ENCODE measurements at places on chromosomes 4 and X. TPM values are rescaled to one million over a fixed set of nuclear protein-coding genes. Genes with fewer than 3 reads are reported as not detected.

- DNase-seq = no peak
Measured at GRCh38 chr4:72314869-72315268, 254.2 kb downstream of the ADAMTS3 start.

- no peak for DNase-seq
Measured at GRCh38 chr4:187128976-187129375, 405.3 kb upstream of the FAT1 start.

DNA sequence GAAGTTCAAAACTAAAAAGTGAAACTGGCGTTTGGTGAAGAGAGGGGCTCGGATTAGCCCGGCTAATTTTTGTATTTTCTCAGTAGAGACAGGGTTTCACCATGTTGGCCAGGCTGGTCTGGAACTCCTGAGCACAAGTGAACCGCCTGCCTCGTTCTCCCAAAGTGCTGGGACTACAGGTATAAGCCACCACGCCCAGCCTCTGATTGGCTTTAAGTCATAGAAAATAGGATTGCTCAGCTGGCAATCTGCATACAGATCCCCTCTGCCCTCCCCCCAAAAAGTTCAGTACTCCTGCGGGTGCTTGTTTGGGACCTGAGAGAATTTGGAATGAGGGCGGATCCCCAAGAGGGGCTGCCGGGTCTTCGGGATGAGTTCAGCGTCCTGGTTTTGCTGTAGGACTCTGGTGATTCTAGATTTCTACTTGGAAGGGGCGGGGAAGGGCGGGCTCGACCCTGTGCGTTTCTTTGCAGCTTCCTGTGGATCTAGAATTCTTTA lies 537 bp upstream of the PRKX start:
- DNase-seq = no peak

GRCh38 chr4:8538703-8539567 lies 41.3 kb upstream of the GPR78 start:
- DNase-seq = no peak

GRCh38 chr4:32102896-32103295 lies 1382.7 kb downstream of the PCDH7 start:
- DNase-seq = no peak

SULT1E1 gene
- polyA plus RNA-seq = not detected

DNA sequence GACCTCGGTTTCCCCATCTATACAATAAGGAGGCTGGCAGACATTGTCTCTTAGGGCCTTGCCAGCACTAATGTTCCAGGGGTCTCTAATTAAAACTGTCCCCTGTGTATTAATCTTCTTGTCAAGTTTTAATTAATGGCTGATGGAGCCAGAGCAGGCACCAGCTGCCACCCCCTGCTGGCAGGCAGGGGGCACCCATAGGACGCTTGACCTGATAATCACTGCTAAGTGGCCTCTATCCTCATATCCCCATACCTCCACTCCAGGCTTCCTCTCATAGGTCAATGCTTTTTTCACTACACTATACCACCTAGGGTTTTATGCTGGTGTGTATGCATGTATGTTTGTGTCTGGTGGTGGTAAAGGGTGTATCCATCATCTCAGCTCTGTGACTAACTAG lies 89.4 kb downstream of the EFNB1 start:
- DNase-seq = no peak

SATL1 gene
- not detected for polyA plus RNA-seq

DNA sequence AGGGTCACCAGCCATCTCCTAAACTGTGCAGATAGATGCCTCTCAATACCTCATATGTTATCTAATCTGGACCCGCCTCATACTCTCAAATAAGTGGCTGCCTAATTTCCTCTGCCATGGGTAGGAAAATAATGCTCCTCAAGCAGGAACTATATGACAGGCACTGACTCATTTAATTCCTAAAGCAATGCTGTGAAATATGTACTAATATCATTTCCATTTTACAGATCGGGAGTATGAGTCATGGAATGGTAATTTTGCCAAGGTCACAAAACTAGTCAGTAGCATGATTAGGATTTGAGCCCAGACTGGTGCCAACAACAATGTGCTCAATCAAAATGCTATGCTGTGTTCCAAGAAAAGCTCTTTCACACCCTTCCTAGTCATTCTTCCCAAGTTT lies 3.0 kb upstream of the NXT2 start:
- no peak for DNase-seq

- no peak for DNase-seq
Measured at GRCh38 chr4:141746026-141746425, 109.6 kb downstream of the IL15 start.

KLF3 gene
- 11.4 TPM for polyA plus RNA-seq

- no peak for DNase-seq
Measured at GRCh38 chr4:172962564-172963353, 205.9 kb upstream of the GALNT7 start.

GRCh38 chrX:147403040-147403439 lies 508.7 kb upstream of the FMR1 start:
- DNase-seq = no peak

DNA sequence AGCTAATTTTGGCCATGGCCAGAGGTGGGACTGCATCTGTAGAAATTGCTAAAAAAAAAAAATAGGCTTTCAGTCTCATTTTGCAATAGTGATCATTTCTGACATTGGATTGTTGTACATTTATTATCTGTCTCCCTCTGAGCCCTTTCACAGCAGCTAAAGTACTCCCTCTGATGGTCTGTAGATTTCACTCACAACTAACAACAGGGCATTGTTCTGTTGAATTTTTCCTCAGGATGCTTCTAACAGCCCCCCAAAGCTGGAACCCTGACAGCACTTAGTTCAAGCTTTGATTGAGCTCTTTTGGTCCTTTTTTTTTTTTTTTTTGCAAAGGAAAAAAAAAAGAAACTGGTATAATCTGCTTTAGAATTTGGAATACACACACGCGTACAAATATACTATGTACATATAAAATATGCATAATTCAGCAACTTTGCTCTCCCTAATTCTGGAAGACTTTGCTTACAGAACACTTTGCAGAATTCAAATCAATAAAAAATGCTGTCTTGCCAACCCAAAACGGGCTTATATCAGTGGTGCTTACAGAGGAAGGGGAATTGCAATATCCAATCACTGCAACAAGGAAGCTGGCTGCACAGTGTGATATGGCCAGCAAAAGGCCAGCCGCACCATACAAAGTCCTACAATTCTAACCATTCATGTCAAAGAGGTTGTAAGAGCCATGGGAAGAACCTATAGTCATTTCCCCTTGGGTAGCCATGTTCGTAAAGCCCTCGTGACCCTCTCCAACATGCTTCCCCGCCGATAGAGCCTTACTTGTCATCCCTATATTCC lies 406.4 kb downstream of the SMARCA1 start:
- DNase-seq = no peak

- DNase-seq = no peak
Measured at GRCh38 chr4:153611679-153612078, 72.4 kb upstream of the TLR2 start.

TMPRSS11D gene
- 0.03 TPM for polyA plus RNA-seq

SLC25A14 gene
- polyA plus RNA-seq = 9.9 TPM

GRCh38 chr4:43567644-43568043 lies 675.1 kb downstream of the GRXCR1 start:
- DNase-seq = no peak

MAGEC3 gene
- polyA plus RNA-seq = not detected

VEGFC gene
- 5.4 TPM for polyA plus RNA-seq

DNA sequence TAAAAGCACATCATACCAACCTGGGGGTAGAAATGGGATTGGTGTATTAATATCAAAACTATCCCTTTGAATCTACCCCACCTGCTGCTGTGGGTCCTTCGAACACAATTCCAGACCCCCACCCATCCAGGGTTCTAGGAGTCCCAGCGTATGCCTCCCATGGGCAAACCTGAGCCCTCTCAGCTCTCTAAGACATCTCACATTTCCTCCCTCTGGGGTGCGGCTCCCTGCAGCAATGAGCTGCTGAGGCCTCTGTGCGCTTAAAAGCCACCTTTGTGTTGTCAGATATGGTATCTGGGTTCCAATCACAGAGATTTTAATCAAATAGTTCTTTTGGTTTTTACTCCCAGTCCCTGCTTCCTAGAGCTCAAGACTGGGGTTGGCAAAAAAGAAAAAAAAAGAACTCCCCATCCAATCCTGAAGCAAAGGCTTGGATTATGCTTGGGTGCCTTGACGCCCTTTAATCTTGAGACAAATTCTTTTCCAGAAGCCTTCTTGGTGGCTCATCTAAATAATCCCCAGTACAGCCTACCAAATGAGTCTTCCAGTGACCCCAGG lies 37.5 kb upstream of the NOCT start:
- DNase-seq = no peak

DNA sequence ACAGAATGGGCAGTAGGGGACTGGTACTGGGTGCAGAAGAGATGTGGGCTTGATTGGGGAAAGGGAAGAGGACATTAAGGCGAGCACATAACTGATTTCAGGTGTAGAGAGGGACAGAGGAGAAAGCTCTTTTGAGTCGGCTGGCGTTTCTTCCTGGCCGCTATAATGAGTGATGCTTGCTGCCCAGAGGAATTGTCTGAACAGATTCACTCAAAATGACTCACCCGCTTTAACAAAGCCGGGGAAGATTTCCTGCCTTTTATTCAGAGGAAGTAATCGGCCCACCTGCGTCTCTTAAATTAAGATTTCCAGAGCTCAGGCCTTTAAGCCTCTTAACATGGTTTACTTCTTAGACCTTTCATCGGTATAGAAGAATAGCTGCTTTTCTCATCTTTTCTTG lies 102.1 kb upstream of the AP1S2 start:
- no peak for DNase-seq

DNA sequence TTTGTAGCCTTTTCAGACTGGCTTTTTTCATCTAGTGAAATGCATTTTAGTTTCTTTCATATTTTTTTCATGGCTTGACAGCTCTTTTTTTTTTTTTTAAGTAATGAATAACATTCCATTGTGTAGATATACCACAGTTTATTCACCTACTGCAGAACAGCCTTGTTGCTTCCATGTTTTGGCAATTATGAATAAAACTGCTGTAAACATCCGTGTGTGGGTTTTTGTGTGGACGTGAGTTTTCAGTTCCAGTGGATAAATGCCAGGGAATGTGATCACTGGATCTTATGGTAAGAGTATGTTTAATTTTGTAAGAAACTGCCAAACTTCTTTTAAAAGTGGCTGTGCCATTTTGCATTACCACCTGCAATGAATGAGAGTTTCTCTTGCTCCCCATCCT lies 160.8 kb downstream of the SOWAHB start:
- no peak for DNase-seq

ARMCX6 gene
- 11.1 TPM for polyA plus RNA-seq

- no peak for DNase-seq
Measured at GRCh38 chrX:110671068-110671803, 124.4 kb downstream of the CHRDL1 start.

- no peak for DNase-seq
Measured at GRCh38 chrX:150934453-150934852, 36.0 kb upstream of the CD99L2 start.

GRCh38 chr4:165289423-165289785 lies 38.1 kb upstream of the MSMO1 start:
- DNase-seq = no peak

TLL1 gene
- 1.2 TPM for polyA plus RNA-seq

GEMIN8 gene
- 15.2 TPM for polyA plus RNA-seq

DNA sequence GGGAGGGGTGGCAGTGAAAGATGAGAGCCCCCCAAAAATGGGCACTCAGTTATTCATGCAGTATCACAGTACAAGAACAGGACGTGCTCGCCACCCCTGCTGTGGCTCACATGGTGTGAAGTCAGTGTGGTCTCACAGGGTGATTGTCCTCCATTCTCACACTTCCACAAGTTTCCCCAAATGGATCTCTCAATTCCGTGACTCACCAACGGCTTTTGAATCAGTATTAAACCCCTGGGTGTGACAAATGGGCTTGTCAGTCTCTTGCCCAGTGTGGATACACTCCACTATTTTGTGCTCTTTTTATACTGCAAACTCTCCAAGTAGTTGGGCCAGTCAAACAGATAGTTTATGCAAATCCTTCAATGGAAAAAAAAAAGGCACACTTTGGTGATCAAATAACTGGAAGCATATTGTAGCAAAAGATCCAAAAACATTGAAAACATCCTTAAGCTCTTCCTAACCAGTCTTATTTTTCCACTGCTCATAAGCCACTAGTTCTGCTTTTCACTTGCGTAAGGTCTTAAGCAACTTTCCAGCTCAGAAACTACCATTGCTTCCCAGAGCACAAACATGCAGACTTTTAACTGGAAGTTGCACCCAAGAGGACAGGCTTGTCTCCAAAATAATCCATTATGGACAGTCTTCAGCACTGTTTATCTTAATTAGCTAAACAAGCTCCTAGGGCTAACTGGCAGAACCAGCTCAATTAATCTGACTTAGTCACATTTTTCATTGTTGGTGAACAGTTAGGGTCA lies 365.7 kb downstream of the PPP3CA start:
- no peak for DNase-seq

TRAPPC2 gene
- 3.8 TPM for polyA plus RNA-seq

DNA sequence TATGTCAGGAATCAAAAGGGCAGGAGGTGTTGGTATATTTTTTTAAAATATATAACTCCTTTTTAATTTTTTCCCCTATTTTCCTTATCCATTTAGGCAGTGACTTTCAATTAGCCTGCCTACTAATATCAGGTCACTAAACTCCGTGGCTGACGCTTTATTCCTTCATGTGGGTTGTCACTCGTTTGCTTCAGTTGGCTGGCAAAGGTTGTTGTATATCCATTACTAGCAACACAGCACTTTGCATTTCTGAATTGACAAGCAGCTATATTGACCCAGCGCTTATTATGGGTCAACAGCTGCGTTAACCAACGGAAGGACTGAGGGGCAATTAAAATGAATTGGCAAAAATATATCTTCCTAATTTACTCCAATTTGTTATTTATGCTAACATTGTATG lies 87.7 kb downstream of the ARX start:
- no peak for DNase-seq

DNA sequence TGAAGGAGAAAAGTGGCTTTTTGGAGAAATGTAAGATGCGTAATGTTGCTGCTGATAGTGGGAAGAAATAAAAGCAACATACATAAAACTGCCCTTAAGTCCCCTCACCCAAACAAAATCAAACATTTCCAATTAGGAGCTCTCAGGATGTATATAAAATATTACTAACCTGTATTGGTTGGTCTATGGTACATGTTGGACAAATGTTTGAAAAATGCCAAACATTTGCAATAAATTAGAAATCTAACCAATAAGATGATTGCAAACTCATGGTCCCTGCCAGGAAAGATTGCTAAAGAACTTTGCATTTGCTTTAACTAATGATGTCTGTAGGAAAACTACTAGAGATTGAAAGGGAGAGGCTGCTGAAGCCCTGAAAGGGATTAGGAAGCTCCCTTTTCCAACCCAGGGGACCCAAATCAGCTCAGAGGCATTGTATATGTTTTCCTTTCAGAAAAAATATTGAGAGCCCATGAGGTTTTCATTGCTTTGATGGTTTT lies 1.8 kb downstream of the SFRP2 start:
- no peak for DNase-seq

PDE6B gene
- 2.0 TPM for polyA plus RNA-seq

AIFM1 gene
- polyA plus RNA-seq = 114 TPM

- DNase-seq = no peak
Measured at GRCh38 chr4:14850455-14851097, 151.7 kb upstream of the CPEB2 start.

Measured in heart right ventricle (tissue), 16 donors.